Urinary bladder (tissue), 4 donors: ENCODE measurements at places on chromosomes 11 and 22. TPM values are rescaled to one million over a fixed set of nuclear protein-coding genes. Genes with fewer than 3 reads are reported as not detected.

DNA sequence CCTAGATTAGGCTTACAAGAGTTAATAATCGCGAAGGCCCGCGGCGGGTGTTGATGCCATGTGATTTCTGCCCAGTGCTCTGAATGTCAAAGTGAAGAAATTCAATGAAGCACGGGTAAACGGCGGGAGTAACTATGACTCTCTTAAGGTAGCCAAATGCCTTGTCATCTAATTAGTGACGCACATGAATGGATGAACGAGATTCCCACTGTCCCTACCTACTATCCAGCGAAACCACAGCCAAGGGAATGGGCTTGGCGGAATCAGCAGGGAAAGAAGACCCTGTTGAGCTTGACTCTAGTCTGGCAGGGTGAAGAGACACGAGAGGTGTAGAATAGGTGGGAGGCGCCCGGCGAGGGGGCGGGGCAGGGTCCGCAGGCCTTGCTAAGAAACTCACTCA, 65.5 kb downstream of the AAMDC start:
- DNase-seq: no peak

DNA sequence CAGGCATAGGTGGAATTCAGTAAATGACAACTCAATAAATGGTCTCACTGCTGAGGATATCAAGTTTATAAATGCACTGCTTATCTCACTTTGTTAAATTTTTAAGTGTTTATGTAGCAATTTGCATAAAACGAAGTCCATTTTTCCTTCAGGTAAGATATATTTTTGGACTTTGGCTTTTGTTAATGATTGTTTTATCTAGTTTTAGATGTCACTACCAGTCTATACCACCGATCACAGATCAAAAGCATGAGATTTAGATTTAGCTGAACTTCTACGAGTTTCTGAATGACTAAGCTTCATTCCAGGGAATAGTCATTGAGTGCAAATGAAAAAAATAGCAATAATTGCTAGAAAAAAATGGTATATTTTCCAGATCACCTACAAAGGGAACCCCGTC, 12.8 kb upstream of the SLC5A12 start:
- DNase-seq: no peak

Gene INS
- not detected for total RNA-seq

DNA sequence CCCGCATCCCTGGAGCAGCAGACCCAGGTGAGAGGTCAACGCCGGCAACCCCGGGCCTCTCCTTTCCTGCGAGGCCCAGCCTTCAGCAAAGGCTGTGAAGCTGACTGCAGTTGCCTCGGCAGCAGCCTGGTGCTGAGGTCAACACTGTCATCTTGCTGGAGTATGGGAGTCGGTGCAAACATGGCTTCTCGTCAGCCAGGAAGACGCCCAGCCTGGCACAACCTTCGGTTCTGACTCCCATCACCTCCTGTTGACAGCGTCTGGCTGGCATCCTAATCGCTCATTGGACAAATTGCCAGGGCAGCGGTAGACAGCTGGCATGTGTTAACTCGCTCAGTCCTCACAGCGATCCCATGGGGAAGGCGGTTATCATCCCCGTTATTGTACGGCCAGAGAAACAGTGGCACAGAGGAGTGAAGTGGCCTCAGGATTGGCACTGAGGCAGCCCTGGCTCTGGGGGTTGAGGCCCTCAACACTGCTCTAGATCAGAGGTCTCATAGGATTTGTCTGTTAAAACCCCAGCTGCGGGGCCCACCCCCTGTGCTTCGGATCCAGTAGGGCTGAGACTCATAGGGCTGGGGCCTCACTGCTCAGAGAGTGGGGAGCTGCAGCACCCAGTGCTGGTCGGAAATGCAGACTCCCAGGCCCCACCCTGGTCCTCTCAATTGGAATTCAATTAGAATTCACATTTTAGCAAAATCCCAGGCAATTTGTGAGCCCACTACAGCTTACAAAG, 39.3 kb upstream of the TP53I11 start:
- no peak for DNase-seq

Gene EMSY
- 45.4 TPM for total RNA-seq

DNA sequence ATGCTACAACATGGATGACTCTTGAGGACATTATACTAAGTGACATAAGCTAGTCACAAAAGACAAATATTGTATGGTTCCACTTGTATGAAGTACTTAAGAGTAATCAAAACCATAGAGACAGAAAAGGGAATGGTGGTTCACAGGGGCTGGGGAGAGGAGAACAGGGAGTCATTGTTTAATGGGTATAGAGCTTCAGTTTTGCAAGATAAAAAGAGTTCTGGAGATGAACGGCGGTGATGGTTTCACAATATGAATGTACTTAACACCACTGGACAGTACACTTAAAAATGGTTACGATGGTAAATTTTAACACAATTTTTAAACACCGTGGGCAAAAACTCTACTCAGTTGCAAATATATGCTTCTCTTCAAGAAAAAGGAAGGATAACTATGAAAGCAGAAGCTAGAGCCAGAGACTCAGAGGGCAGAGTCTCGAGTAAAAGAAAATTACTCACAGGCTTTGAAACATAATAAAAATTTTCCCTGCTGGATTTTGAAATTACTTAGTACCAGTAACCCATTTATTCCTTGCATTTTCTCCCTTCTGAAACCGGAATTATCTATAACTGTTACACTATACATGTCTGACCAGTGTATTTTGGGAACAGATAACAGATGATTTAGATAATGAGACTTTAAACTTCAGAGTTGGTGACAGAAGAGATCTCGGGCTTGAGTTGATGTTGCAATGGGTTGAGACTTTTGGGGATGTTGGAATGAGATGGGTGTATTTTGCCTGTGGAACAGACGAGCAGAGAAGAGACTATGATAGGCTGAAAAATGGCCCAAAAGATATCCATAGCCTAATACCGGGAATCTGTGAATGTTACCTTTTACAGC, 15.0 kb downstream of the MRTFA start:
- DNase-seq: no peak

Gene TRPC6
- 58.5 TPM for total RNA-seq
